ENCODE measurements at places on chromosomes 16 and 17. TPM values are rescaled to one million over a fixed set of nuclear protein-coding genes. Genes with fewer than 3 reads are reported as not detected.

GRCh38 chr17:43314611-43315011 lies 80.8 kb upstream of the RNU2-1 start:
- no peak for DNase-seq

The TERB1 gene
- total RNA-seq = not detected

The RNPS1 gene
- 403 TPM for total RNA-seq

GRCh38 chr17:78010759-78011158 lies 52.3 kb downstream of the TNRC6C start:
- no peak for DNase-seq

DNA sequence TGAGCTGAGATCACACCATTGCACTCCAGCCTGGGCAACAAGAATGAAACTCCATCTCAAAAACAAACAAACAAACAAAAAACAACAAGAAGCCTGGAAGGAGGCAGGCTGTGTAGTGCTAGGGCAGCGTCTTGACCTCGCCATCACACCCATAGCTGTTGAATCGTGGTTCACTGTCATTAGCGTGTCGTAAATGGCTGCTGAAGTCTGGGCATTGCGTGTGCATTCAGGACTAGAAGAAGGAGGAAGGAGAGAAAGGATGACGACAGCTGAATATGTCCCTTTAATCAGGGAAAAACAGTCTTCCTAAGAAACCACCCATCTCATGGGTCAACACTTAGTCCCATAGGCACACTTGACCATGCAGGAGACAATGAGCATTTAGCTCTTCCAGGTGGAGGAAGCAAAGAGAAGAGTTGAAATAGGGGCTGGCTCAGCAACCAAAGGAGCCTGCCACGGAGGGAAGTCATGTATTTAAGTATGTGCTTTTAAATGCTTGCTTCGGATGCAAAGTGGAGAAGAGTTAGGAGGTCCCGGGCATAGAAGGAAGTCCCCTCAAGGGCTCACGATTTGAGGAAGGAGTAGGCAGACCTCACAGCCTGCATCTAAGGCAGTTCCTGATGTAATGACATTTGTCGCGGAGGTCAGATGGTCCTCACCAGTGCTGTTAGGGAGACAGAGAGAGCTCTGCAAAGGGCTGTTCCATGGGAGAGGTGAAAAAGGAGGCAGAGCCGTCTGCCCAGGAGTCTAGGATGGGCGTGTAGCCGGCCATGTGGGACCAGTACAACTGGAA lies 8.8 kb downstream of the PRSS22 start:
- no peak for DNase-seq

GRCh38 chr16:66523861-66524354 lies 26.0 kb downstream of the TK2 start:
- no peak for DNase-seq
